Stimulated activated CD8-positive, alpha-beta memory T cell treated with anti-CD3 and anti-CD28 coated beads, Interleukin-15, amount 100 ng/mL, for 4 hours (primary cell): ENCODE measurements at places on chromosomes 16 and 17.

GRCh38 chr17:46783031-46783593, 35.4 kb downstream of the WNT3 start:
- DNase-seq = no peak

GRCh38 chr17:34358631-34359030, 2.4 kb downstream of the CCL13 start:
- no peak for DNase-seq

- DNase-seq = no peak
Measured at GRCh38 chr16:78745108-78746019, 645.9 kb downstream of the WWOX start.

DNA sequence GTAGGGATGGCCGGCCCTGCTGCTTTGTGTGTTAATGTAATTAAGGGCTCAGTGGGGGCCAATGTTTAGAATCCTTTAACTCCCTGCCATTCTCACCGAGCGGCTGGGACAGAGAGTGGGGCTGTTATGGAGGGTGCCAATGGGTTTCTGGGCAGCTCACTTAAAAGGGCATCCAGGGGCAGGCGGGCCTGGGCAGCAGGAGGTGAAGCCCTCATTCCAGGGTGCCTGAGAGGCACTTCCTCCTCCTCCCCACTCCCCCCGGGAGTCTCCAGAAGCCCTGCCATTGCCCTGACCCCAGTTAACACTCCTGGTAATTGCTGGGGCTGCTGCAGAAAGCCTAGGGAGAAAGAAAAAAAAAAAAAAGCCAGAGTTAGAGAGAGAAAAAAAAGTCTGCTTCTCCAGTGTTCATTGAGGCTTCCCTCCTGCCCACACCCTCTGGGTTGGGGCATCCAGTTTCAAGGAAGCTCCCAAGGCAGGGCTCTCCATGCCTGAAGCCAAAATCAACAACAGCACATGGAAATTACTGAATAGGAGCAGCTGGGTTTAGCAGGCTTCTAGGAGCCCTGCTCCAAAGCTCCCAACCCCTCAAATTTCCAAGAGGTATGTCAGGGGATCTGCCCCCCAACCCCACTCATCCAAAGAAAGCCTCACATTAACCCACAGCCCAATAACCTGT, 28.0 kb downstream of the CUEDC1 start:
- DNase-seq = no peak

GRCh38 chr17:10156948-10157607, 41.3 kb downstream of the GAS7 start:
- DNase-seq = no peak

DNA sequence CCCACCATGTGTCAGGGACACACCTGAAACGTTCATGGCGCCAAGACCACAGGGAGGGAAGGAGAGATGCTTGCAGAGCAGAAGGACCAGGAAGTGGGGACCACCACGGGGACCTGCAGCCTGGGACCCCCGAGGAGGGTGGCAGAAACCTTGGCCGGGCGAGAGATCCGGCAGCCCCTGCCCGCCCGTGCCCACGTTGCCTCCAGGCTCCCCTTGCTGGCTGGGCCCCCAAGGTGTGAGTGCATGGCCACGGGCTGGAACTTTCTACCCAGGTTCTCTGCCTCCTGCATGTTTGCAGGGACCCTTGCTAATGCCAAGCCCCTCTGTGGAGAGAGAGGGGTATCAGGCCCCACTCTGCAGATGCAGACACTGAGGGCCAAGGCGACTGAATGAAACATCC, 50.4 kb downstream of the USP22 start:
- no peak for DNase-seq

- DNase-seq = no peak
Measured at GRCh38 chr17:80942423-80943345, 49.0 kb upstream of the CHMP6 start.

GRCh38 chr16:9034056-9034455, 57.4 kb upstream of the HAPSTR1 start:
- DNase-seq = no peak

DNA sequence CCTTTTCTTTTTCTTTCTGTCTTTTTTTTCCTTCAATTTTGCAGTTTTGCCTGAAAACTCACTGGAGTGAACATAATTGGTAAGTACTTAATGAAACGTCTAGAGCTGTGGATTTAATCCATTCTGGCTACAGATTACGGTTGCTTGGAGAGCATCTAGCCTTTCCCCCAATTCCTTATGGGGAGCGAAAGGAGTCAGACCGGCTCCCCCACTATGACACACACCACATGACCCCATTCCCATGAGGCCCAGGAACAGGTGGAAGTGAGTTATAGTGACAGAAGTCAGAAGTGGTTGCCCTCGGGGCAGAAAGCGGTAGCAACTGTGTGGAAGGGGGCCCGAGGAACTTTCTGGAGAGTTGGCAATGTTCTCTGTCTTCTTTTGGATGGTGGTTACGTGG, 41.2 kb downstream of the EMP2 start:
- DNase-seq = no peak

DNA sequence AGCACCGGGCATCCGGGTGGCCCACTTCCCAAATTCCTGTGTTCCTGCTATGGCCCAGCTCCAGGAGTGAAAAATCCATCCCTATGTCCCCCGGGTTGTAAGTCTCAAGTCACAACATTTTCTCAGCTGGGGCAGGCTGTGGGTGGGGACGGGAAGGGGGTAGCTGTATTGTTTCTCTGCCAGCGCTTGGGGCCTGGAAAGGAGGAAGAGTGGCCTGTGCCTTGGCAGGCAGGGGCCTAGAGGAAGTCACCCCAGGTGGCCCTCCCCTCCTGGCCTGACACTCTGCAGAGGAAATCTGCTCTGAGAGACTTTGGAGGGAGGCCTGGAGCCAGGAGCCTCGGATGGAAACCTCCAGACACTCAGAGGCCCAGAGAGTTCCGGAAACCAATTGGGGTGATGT, 10.6 kb upstream of the SCN4A start:
- no peak for DNase-seq

- peak; percentile 6 for DNase-seq
Measured at GRCh38 chr17:60720763-60721531, 43.3 kb downstream of the BCAS3 start.

- no peak for DNase-seq
Measured at GRCh38 chr16:86825631-86826030, 247.3 kb downstream of the FOXL1 start.

DNA sequence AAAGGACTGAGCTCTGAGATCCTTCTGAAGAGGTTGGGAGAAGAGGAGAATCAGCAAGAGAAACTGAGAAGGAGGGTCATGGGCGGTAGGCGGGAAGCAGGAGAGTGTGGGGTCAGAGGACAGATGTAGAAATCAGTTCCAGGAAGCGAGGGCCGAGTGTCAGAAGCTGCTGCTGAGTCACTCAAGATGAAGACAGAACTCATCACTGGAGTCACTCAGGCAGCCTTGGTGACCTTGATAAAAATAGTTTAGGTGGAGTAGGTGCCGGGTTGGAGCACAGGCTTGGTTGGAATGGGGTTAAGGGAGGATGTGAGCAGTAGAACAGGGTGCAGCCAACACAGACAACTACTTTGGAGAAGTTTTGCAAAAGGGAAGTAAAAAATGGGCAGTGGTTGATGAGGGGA, 6.1 kb upstream of the ITGAM start:
- DNase-seq = no peak

DNA sequence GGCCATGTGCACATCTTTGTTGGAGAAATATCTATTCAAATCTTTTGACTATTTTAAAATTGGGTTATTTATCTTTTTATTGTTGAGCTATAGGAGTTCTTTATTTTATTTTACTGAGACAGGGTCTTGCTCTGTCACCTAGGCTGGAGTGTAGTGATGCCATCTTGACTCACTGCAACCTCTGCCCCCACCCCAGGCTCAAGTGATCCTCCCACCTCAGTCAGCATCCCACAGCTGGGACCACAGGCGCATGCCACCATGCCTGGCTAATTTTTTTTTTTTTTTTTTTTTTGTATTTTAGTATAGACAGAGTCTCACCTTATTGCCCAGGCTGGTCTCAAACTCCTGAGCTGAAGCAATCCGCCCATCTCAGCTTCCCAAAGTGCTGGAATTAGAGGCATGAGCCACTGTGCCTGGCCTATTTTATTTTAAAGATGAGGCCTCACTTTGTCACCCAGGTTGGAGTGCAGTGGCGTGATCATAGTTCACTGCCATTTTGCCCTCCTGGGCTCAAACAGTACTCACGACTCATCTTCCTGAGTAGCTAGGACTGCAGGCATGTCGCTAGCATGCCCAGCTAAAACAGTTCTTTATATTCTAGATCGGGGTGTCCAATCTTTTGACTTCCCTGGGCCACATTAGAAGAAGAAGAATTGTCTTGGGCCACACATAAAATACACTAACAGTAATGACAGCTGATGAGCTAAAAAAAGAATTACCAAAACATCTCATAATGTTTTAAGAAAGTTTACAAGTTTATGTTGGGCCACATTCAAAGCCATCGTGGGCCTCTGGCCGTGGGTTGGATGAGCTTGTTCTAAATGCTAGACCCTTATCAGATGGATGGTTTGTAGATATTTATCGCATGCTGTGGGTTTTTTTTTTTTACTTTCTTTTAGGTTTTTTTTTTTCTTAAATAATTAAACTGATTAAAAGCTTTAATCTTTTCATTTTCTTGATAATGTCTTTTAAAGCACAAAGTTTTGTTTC, 13.7 kb downstream of the TENT4B start:
- no peak for DNase-seq

GRCh38 chr16:57898961-57899360, 72.0 kb downstream of the CNGB1 start:
- no peak for DNase-seq

DNA sequence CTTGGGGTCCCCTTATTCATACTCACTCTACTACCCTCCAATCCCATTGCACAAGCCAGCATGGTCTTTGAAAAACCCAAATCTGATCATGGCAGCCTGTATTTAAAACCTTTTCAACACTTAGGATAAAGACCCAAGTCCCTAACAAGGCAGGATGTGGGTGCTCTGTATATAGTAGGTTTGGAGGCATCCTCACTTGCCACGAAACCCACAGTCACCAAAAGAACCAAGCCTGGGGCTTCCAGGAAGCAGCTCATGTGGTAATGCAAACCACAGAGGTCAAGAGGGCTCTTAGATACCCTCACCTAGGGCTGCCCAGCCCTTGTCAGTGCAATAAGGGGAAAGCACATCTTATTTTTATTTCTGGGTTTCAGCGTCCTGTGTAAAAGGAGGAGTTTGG, 218.6 kb upstream of the ASIC2 start:
- DNase-seq = no peak

- no peak for DNase-seq
Measured at GRCh38 chr16:35751191-35751941, 2292.0 kb downstream of the TP53TG3F start.

GRCh38 chr16:23663918-23664317, 14.8 kb upstream of the PLK1 start:
- no peak for DNase-seq

GRCh38 chr16:86786338-86786737, 208.0 kb downstream of the FOXL1 start:
- no peak for DNase-seq

GRCh38 chr17:28327031-28327607, 8.1 kb downstream of the TMEM97 start:
- no peak for DNase-seq

DNA sequence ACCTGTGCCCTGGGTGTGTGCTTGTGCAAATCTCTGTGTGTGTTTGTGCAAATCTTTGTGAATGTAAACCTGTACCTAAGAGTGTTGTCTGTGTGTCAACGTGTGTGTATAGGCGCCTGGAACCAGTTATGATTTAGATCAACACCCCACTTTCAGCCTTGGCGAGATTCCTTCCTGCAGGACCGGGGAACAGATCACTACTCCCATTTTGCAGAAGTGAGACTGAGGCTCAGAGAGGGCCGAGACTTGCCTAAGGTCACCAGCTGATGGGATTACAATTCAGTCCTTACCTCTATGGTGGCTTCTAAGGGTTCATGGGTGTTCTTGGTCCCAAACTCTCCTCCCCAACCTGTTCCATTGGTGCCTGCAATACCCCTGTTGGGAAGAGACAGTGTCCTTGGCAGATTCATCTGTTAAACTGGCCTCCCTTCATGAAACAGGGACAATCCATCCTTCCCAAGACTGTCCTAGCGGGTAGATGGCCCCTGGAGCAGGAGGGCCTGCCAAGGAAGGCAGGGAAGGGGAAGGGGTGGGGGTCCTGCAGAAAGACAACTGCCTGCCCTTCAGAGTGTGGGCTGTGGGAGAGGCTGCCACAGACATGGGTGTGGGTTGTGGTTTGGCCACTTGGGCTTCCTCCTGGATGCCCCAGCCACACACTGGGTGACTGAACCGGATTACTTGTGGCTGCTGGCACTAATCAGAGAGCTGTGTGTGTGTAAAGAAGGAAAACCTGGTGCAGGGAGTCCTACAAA, 6.9 kb upstream of the MAPK7 start:
- no peak for DNase-seq

GRCh38 chr17:83099570-83100181, 20.3 kb downstream of the METRNL start:
- DNase-seq = no peak

- DNase-seq = no peak
Measured at GRCh38 chr17:50213026-50214022, 11.9 kb upstream of the COL1A1 start.

DNA sequence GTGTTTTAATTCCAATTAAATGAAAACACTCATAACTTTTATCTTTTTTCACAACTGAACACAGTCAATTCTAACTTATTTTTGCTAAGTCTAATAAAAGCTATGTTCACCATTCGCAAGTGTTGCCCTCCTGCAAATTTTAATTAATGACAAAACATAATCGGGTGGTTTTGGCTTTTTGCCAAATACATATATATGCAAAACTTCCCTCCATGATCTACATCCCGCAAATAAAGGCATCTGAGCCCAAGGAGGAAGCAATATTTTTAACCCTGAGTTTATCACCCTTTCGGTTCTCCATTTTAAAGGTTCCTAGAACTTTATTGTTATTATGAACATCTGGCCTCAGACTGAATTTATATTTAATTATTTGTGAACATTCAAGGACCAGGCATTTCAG, 507.9 kb downstream of the CDH13 start:
- DNase-seq = no peak

DNA sequence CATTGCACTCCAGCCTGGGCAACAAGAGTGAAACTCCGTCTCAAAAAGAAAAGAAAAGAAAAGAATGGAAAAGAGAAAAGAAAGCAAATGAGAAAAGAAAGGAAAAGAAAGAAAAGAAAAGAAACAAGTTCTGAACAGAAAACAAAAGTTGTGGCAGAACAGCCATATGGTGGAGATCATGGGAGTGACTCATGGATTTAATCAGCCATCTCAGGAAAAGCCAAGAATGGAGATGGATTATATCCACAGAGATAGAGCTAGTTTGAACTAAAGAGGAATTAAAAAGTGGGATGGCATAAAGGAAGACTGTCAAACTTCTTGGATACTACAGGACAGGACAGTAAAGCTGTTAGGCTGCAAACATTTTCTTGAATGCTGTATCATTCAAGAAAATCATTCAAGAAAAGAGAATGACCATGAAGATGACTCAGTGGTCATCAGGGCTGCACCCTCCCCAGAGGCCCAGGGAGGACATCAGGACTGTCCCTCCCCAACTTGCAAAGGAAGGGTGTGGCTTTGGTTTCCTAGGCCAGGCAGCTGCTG, 120.6 kb downstream of the USP22 start:
- no peak for DNase-seq
